ENCODE measurements at places on chromosomes 11 and 22.

DNA sequence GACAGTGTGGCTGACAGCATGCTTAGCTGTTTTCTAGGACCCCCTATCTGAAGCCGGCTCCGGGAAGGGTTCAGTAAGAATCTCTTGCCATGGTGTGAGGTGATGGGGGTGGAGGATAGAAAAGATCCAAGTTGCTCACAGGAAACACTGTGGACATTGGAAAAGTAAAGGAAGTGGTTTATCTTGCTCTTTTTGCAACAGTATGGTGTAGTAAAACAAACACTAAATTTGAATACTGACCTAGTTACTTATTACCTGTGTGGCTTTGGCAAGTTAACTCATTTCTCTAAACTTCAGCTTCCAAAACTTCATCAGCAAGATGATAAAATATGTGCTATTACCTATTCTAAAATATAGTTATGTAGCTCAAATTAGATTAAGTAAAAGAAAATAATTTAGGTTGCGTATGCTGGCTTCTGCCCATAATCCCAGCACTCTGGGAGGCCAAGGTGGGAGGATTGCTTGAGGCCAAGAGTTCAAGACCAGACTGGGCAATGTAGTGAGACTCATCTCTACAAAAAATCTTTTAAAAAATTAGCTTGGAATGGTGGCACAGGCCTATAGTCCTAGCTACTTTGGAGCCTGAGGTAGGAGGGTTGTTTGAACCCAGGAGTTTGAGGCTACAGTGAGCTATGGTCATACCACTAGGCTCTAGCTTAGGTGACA lies 51.6 kb upstream of the APOA1 start:
- no peak for DNase-seq

DNA sequence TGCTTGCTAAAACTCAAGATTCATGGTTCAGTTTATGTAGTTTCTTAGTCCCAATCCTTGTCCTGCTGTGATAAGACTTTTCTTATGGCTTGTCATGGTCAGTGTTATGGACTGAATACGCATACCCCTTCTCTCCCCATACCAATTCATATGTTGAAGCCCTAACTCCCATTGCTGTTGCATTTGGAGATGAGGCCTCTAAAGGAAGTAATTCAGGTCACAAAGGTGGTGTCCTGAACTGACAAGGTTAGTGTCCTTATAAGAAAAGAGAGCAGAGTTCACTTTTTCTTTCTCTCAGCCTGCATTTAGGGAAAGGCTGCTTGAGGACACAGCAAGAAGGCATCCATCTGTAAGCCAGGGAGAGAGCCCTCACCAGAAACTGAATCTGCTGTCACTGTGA lies 618.2 kb downstream of the LRRC4C start:
- DNase-seq, result no peak

DNA sequence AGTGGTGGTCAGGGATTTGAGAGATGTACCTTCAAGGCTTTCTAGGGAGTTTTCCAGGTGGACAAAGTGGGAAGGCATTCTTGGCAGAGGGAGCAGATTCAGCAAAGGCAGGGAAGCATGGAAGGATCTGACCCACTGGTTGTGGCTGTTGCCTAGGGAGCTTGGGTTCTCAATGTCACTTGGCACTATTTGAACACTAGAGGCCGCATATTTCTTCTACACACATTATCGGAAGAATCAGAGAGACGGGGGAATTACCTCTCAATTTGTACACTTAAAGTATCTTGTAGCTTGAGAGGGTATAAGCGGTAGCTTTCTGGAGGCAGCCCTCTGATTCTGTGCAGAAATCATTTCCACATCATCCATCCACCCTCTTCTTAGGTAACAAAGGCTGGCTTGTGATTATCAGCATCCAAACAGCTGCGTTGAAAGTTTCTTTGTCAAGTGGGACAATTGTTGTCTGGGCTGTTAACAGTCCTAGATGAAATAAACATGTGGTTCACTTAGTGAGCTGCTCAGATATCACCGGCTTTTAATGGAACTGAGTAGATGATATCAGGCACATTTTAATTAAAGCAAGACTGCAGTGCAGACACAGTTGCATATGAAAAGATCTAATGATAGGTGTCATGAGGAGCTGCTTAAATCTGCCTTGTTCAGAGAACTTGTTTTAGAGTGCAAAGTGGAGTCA lies 2.6 kb downstream of the NELL1 start:
- no peak for DNase-seq

DNA sequence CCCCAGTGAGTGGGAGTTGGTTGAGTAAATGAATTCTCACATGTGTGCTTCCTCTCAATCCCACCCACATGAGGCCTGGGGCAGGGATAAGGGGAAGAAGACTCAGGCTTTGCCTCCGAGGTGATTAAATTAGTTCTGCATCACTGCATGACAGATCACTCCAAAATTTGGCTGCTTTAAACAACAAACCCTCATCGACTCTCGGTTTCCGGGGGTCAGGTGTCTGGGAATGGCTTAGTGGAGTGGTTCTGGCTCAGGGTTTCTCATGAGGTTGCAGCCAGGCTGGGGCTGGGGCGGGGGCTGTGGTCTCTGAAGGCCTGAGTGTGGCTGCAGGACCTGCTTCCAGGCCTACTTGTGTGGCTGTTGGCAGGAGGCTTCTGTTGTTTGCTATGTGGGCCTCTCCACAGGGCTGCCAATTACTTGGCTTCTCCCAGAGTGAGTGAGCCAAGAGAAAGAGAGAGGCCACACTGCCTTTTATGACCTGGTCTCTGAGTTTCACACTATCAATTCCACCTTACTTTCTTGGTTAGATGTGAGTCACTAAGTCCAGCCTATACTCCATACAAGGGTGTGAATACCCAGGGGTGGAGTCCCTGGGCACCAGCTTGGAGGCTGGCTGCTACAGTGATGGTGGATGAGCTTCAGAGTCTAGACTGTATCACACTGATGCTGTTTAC lies 15.9 kb downstream of the MOGAT2 start:
- DNase-seq, result peak; percentile 33

DNA sequence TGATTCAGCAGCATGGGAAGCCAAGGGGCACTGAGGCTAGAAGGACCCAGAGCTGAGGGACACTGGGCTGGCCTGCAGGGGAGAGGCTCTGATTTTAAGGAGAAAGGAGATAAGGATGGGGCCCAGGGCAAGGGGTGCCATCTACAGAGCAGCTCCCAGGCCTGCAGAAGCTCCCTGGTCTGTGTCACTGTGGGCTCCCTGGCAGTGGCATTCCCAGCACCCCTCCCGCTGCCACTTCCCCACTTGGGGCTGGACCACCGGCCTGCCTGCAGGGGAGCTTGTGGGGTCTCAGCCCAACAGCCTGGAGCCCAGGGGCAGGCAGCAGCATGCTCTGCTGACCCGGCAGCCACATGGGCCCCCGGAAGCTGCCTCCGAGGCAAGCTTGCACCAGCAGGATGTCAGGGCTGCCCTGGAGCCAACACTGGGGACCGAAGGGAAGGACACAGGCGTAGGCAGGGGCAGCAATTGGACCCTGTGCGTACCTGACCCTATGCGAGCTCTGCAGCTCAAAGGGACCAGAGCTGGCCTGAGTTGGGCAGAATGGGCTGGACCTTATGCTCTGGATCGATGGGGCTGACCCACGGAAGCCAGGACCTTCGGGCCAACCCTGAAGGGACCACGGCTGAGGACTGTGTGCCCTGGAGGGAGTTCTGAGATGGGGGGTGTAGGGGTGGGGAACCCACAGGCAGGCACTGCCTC lies 35.4 kb upstream of the WNT7B start:
- DNase-seq, result no peak

DNA sequence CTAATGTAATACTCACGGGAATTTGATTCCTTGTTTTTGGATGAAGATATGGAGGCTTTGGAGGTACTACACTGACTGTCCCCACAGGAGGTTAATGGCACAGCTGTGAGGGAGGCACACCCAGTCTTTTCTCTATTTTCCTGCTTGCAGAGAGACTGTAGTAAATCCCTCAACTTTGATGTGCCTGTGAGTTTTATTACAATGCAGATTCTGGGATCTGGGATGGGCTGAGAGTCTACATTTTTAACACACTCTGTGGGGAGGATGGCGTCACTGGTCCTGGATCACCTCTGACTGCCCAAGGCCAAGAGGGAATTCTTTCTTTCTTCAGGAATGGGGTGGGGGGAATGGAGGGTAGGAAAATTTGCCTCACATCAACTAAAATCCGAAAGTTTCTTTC lies 80.2 kb upstream of the NTM start:
- no peak for DNase-seq
